Inflammatory macrophage (primary cell): ENCODE measurements at places on chromosomes 16 and 17.

- DNase-seq = no peak
Observed at GRCh38 chr16:68267612-68268405, 3.5 kb downstream of the SLC7A6 start.

- DNase-seq = no peak
Observed at GRCh38 chr17:63274146-63274545, 172.0 kb downstream of the CYB561 start.

GRCh38 chr16:84175350-84176081, 11.3 kb downstream of the TAF1C start:
- DNase-seq = peak; percentile 76

DNA sequence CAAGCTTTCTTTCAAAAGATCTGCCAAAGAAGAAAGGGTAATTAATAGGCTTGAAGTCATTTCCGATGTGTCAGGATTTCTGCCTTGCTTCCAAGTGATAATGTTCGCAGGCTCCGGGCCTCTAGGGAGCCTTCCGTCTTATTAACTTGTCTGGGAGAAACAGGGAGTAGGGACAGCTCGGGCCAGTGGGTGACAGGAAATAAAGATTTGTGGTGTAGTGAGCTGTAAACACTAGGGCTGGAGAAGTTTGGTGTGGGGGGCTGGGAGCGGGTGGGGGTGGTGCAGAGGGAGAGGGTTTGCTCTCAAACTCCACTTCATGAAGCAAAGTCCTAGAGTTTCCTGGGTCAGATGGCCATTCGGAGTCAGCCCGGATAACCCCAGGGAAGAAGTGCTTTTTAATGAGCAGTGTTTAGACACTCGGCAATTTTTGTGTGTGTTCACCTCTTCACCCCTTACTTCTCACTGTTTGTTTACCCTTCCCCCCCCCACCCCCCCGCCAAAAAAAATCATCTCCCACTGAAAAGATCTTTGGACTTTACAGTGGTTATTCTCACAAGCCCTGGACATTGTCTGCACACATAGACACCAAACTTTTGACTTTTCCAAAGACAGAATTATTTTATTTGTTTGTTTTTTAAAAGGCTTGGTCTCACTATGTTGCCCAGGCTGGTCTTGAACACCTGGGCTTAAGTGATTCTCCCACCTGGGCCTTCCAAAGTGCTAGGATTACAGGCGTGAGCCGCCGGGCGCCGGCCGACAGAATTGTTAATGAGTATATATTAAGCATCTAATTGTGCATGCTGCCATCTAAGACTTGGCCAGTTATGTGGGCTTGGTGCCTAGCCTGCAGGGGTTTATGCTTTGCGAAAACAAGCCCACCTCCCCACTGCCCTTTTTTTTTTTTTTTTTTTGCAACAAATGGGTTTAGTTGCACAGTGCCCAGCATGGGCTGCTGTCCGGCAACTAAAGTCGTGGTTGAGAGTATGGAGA, 196.4 kb downstream of the CCDC182 start:
- DNase-seq = no peak

DNA sequence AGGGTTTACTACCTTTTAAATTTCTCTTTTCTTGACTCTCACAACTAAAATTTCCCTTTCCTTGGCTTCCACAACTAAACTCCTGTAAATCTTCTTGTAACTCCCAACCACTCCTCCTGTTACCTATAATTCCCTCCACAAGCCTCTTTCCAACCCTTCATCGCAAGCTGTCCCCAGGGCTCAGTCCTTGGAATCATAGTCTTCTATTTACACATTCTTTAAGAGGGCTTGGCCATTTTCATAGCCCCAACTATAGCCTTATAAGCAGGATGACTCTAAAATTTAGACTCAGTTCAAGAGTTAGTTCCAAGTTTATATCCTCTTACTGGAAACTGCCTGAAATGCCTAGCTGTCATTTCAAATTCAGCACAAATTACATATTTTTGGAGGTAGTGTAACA, 23.9 kb downstream of the GLG1 start:
- no peak for DNase-seq

DNA sequence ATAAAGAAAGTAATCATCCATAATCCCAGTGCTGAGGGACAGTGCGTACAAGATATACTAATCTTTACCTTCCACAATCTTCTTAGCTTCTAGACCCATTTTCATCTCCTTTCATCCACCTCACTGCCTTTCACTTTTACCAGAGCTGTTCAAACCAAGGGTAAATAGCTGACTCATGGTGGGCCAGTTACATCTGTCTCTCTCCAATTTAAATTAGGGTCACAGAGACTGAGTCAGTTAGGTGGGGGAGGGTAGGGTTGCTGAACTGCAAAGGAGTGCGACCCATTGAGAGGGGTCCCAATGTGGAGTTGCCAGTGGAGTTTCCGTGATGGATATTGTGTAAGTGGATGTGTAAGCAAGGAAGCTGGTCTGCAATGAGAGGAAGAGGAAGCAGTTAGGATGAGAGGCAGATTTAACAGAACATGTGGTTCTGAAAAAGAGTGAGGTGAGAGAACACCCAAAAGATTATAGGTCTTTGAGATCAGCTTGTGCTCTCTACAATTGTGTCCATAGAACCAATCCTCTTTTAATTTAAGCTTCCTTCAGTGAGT, 83.5 kb downstream of the GP2 start:
- DNase-seq = no peak

DNA sequence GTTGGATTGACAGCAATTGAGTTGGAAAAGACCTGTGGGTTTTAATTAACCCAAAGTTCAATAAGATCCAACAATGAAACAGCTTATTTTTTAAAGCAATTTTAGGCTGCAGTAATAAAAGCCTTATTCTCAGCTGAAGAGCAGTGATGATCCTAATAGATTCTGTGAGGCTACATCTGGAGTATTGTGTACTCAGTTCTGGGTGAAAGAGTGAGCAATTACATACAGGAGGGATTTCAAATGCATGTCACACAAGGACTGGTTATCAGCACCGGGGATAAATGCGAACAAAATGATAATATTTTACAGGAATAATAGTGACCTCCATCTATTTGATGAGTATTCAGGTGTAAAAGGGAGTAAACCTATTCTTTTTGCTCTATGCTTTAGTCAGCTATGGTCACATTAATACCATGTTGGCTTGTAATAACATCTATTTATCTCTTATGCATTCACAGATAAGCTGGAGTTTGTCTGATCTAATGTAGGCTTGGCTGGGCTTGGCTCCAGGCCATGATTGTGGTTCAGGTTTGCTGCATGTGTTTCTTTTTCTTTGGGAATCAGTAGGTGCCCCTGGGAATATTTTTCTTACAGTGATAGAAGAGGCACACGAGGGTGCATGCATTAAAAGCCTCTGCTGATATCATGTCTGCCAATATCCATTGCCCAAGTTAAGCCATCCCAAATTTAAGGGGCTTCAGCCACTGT, 22.2 kb upstream of the TOX3 start:
- DNase-seq = no peak

- DNase-seq = no peak
Observed at GRCh38 chr17:35660902-35661301, 70.5 kb upstream of the RASL10B start.

- DNase-seq = no peak
Observed at GRCh38 chr16:81992859-81993258, 18.4 kb downstream of the SDR42E1 start.

GRCh38 chr16:82651921-82652601, 25.3 kb downstream of the CDH13 start:
- DNase-seq = no peak

DNA sequence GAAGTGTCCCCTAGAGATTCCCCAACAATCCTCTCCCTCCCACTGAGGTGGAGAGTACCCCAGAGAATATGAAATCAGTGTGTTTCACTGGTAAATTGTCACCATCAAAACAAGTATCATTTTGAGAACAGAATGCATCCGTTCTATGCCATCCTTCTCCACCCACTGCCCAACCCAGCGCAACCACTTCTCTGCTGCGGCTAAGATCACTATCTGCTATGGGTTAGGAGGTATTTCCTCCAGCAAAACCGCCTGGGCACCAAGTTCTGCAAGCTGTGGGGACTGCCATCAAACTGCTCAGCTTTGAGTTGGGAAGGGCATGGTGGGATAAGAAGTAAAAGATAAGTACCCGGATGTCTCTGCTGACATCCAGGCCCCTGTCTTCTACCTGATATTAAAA, 24.4 kb downstream of the CNTNAP1 start:
- no peak for DNase-seq

- DNase-seq = no peak
Observed at GRCh38 chr16:57784334-57784733, 18.0 kb downstream of the KIFC3 start.

DNA sequence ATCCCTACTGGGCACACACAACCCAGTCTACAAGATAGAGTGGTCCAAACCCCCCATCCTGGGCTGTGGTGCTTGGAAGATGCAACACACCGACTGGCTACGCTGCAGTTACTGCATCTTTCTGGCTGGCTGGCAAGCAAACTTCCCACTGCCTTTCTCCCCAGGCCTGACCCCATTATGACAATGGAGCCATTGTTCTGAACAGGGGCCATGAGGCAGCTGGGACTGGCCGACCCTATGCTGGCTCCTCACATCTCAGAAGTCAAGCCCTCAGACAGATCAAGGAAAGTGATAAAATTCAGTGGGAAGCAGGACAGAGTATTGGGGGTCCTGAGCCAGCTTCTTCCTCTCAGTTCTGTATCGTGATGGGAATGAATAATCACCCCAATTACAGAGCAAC, 364.1 kb upstream of the ASIC2 start:
- no peak for DNase-seq
